Hematopoietic multipotent progenitor cell treated with erythropoietin and hydrocortisone succinate and interleukin-3 and kit ligand, for 6 days (in vitro differentiated cells): ENCODE measurements at places on chromosomes 6 and 20.

DNA sequence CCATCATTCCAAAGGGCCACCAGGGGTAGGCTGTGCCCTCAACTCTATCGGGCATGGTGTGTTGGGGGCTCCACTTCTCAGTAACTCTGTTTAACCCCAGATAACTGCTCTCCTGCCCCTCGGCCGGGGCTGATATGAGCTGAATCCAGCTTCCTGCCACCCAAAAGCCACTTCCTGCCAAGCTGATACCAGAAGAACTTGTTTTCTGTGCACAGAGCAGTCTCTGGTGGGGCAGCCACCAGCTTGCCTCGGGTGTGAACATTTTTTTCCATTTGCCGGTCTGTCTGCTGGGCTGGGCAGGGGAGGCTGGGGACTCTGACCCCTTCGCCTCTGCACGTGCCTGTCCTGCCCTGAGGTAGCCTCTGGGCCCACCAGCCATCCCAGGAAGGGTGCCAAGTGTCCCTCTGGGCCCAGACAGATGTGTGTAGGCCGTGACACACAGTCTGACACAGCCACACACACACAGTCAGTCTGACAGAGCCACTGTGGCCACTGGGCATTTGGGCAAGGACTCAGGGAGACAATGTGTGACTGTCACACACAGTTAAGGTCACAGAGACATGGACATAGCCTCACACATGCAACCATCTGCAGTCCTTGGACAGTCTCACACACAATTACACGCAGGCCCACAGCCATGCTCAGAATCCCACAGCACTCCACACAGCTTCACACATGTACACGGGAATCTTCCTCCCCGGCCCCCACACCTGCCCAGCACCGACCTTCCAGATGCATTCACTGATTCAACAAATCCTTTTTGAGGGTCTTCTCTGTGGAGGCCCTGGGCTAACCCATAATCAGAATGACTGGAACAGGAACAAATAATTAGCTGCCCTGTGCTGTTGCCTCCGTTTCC lies 45.1 kb downstream of the NOL4L start:
- peak; percentile 97 for DNase-seq

GRCh38 chr20:57458400-57459160 lies 66.4 kb downstream of the CTCFL start:
- DNase-seq, result no peak

- no peak for DNase-seq
These were observed 204.9 kb downstream of the FOXA2 start for GRCh38 chr20:22379472-22379871.

GRCh38 chr6:81808851-81809570 lies 56.5 kb upstream of the TENT5A start:
- DNase-seq, result peak; percentile 33

DNA sequence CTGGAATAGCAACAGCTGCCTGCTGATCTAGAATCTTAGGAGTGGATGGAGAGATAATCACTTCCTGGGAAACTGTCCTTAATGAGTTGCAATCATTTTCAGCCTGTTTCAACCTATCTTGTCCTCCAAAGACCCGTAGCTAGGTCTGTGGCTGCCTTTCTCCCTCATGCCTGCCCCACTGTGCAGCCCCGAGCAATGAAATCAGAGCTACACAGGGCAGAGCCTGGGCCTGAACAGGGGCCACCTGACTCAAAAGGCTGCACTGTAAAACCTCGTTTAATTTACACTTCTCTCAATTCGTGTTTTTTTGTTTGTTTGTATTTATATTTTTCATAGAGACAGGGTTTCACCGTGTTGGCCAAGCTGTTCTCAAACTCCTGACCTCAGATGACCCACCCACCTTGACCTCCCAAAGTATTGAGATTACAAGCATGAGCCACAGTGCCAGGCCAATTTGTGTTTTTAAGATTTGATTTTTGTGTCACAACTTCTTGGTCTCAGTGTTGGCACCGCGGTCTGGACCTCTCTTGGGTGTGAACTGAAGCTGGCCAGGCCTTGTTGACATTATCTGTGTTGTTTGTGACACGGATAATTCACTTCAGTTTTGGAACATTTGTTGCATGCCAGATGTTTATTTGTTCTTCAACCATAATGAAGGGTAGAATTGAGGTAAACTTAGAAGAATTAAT lies 21.5 kb downstream of the GGTLC1 start:
- DNase-seq, result no peak

DNA sequence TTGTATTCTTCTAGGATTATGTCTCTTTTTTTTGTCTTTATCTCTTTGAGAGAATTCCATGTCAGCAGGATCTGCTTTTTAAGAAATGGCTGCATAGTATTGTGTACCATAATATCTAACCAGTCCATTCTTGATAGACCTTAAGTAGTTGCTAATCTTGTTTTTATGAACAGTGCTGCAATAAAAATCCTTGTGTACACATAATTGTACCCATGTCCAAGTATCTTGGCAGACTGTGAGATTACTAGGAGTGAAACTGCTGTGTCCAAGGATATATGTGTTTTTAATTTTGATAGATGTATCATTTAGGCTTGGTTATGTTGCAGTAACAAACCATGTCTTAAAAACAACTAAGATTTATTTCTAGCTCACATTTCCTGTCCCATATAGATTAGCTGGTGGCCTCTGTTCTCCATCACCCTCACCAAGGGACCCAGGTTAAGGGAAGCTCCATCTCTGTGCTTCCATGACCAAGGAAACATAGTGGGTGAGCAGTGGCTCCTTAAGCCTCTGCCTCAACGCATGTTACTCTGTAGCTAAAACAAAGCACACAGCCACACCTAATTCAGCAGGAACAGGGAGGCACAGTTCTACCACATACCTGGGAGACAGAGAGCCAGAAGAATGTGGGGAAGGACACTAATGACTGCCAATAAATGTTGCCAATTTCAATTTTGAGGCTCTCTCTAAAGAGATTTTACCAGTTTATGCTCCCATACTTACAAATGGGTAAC lies 12.1 kb upstream of the SUMO4 start:
- DNase-seq, result no peak

- no peak for DNase-seq
These were observed 204.8 kb downstream of the DTNBP1 start for GRCh38 chr6:15458021-15458459.

- DNase-seq, result no peak
These were observed 8.0 kb downstream of the FOXO3 start for GRCh38 chr6:108568551-108569305.

GRCh38 chr20:13771853-13772453 lies 12.8 kb downstream of the ESF1 start:
- peak; percentile 75 for DNase-seq

- no peak for DNase-seq
These were observed 108.1 kb downstream of the TMEM200A start for GRCh38 chr6:130473886-130474285.

GRCh38 chr20:35001596-35002362 lies 46.1 kb downstream of the MYH7B start:
- peak; percentile 25 for DNase-seq

DNA sequence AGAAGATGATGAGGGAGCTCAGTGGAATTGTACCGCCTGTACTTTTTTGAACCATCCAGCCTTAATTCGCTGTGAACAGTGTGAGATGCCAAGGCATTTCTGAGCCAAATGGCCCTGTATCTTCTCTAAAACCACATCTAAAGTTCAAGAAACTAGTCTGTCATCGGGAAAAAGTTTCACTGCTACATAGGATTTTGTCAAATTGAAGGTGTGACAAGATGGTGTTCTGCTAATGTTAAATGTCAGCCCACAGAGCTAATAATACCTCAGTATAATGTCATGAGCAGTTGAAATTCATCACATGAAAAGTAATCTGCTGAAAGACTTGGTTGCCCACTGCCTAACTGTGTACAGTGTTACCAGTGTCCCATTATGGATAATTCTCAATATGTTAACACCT lies 9.6 kb downstream of the SUMO4 start:
- no peak for DNase-seq

DNA sequence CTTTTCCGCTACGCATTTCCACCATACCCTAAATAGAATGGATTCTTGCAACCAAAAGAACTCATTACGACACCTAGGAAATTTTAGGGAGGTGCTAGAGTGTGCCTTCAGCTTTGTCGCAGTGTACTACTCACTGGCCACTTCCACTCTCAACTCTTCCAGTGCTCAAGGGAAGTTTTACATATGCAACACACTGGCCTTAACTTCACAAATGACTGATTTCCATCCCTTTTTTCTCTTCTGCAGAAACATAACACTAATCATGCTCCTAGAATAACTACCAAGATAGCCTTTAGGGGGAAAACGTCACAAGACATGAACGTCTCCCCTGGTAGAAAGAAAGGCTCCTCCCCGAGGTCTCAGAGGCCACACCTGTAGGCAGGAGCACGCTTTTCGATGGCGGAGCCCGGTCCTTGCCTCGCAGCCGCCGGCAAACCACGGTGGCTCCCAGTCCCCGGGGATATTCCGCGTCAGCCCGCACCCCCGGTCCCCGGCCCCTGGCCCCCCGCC lies 584 bp downstream of the LYRM4 start:
- DNase-seq, result peak; percentile 90

- DNase-seq, result peak; percentile 82
These were observed 518.6 kb downstream of the BMP2 start for GRCh38 chr20:7285918-7286556.

DNA sequence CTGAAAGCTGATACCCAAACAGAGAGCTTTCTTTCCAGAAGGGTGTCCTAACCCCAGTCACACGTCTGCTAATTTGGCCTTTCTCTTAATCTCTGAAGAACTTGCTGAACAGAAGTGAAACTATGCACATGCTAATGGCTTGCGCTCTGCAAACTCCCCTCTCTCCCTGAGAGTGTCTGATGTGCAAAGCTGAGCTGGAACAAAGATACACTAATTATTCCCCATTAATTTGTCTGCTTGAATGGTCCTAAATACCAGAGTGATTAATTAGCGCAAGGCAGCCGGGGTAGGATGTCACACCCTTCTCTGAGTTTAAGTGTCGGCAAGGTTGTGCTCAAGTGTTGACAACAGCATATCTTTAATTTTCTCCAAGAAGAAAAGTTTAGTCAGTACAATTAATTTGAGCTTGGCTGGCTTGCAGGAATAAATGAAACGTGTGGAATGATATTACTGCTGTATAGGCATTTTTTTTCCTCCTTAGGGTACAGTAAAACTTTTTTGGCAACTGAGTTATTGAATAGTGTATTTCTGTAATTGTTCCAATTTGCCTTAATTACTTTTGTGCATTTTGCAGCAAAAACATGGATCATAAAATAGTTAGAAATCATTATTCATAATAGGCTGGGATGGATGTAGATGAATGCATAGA lies 715.9 kb upstream of the POU3F2 start:
- no peak for DNase-seq

DNA sequence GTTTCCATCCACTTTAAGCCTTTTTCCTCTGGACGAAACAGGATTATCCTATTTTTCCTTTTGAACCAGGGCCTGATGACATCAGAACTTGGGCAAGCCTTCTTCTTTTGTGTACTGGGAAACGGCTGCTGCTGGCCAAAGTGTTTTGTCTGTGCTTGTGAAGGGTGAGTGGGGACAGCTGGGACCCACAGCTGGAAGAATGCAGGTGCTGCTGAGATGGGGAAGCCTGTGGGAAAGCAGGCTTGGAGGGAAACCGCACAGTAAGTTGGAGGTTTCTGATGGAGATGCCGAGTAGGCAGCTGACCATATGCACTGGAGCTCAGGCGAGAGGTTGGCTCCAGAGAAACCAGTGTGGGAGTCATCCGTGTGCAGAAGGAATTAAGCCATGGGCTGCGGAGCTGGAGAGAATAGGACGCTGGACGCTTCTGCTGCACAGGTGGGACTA lies 8.5 kb upstream of the PSMG4 start:
- DNase-seq, result no peak

DNA sequence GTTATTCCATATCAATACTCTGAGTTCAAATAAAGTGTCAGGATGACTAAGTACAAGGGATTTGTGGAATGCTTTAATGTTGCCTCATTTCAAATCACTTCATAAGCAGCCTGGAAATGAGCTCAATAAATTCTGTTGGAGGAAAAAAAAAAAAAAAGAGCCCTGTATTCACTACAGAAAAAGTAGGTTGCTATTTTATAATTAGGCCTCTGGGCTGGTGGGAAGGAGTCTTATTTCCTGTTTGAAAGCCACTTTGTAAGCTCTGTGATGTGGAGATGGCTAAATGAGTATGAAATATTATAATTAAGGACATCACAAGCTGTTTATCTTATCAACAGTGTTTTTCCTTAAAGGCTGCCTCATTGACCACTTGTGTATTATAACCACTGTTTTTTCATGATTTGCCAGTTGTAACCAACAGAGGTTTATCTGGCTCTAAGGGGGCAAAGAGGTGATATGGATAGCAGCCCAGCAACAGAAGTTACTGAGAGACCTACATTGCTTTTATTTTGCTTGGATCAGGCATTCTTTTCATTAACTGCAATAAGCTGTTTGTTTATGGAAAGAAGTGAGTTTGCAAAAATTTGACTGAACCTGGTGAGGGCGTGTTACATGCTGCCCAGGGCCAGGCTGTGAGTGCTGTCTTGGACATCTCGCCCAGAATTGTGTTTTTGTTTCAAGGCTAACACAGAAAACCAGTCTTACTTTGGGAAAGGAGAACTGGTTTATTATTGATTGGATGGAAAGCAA lies 563.3 kb upstream of the MAP3K7 start:
- DNase-seq, result no peak

DNA sequence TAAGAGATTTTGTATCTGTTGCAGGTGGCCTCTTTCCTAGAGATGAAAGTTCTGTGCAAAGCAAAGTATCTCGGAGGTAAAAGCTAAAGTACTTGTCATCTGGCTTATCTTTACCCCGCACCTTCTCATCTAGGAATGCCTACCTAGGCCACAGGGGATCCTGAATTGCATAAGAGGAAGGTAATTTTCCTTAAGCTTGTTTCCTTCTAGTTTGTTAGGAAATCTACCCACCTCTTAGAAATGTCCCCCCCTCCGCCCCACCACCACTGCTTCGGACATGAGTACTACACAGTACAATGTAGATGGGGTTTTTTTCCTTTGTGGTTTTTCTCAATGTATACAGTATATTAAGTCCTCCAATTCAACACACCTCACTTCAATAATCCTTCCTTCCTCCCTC lies 21.5 kb downstream of the FOXC1 start:
- DNase-seq, result no peak

GRCh38 chr6:90103056-90103800 lies 193.4 kb downstream of the BACH2 start:
- DNase-seq, result no peak

DNA sequence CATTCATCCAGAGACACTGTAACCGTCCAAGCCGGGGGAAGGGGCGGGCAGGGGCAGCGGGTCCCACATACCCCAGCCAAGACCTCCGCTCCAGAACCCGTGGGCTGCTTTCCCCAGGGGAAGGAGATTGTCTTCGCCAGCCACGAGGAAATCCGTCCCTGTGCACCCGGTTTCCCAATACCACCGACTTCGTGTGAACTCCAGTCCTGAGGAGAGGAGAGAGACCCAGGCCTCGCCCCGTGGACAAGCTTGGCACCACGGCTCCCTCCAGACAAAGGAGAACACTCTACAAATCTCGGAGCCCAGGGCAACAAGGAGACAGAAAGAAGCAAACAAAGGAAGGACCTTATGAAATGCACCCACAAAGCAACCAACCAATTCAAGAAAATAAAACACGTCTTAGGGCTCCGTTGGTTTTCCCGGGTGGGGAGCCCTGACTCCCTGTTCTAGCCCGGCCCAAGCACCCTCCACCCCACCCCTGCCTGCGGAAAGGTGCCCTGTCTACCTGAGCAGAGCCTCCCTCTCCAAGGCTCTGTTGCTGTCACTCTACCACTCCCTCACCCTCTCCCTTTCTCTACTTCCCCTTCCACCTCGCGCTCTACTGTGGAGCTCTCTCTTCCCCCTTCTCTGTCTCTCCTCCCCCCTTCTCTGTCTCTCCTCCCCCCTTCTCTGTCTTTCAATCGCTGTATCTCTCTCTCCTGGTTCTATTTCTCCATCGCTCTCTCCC lies 1382.8 kb upstream of the DEFB115 start:
- DNase-seq, result no peak
